Cortex of kidney (tissue), 1 donor: ENCODE measurements at places on chromosomes 3 and 15.

DNA sequence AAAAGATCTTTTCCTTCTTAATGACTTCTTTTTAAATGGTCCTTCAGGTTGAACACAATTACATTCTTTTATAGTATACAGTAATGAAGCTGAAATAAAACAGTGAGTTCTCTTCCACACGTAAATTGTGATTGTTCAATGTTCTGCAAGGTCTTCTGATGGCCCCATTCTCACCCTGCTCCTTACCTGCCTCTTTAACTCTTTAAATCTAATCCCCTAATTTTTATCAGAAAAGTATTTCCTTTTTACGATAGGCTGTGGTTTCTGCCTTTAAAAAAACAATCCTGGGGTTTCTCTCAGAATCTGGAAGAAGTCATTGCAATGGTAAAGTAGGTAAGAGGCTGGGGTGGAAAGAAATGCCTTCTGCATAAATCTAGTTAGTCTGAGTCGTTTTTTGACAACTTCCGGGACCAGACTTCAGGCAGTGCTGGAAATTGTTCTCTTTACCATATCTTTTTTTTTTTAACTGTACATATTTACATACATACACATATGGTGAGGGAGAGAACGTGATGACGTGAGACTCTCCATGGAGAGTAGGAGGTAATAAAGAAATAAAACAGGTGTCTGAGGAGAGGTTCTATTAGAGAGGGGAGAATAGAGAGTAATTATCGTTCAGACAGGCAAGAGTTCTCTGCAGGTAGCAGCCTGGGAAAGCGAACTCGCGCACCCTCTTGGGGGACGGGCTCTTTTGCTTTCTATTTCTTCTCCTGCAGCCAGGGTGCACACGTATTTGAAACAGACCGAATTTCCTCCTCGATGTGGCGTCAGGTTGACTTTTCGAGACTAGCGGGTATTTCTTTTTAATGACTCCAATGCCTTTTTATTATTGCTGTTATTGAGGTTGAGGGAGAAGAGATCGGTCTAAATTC, at the start of gene SIDT1:
TSS of gene SIDT1 (plus strand) at position 730 of the 872 bp plus-strand sequence. CDS start 467 bp downstream, outside the sequence.
- no peak for DNase-seq

DNA sequence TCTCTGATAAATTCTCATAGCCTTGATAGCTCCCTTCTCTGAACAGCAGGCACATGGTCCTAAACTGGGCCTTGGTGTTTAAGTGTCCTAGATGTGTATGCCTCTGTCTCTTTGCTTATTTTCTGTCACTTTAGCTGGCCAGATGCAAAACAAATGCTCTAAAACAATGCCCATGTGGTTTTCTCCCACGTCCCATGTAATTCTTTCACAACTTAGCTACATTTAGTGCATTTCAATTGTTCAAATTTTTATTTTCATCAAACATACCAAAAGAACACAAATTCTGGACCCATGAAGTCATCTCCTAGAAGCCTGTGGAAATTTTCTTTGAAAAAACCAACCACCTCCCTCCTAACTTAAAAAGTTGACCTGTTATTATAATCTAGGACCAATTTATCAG, 491.3 kb upstream of the AGTR1 start:
- DNase-seq: no peak

DNA sequence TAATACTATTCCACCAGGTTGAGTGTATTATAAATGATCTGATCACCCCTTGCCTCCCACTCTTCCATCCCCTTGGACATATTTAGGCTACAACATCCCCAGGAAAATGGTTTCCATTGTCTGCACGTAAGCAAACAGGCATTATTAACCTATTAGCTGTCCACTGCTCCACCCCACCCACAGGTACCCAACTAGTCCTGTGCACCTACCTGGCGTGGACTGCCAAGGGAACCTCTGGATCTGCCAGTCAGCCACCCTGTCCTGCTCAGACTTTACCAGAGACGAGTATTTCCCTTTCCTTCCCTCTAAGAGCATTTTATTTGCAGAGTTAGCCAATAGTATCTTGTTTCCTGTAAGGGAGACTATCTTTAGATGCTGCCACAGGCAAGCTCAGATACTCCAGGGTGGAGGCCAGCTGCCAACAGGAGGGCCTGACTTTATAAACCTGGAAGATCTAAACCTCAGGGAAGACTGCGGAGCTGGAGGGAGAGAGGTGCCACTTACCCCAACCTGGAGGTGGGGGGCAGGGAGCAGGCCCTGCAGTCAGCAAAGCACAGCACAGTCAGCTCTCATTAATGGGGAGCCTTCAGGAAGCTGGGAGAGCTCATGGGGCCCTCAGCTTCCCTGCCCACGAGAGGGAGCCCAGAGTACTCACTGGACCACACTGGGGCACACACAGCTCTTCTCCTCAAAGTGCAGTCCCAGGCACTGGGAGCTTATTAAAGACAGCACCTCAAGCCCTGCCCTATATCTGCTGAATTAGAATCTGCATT, at the start of gene CX3CR1:
TSS of gene CX3CR1 (minus strand) at position 292 of the 773 bp plus-strand sequence. CDS start 13,527 bp downstream, outside the sequence.
- no peak for DNase-seq

GRCh38 chr3:194189243-194189791, 53.4 kb downstream of the HES1 start:
- DNase-seq: no peak

DNA sequence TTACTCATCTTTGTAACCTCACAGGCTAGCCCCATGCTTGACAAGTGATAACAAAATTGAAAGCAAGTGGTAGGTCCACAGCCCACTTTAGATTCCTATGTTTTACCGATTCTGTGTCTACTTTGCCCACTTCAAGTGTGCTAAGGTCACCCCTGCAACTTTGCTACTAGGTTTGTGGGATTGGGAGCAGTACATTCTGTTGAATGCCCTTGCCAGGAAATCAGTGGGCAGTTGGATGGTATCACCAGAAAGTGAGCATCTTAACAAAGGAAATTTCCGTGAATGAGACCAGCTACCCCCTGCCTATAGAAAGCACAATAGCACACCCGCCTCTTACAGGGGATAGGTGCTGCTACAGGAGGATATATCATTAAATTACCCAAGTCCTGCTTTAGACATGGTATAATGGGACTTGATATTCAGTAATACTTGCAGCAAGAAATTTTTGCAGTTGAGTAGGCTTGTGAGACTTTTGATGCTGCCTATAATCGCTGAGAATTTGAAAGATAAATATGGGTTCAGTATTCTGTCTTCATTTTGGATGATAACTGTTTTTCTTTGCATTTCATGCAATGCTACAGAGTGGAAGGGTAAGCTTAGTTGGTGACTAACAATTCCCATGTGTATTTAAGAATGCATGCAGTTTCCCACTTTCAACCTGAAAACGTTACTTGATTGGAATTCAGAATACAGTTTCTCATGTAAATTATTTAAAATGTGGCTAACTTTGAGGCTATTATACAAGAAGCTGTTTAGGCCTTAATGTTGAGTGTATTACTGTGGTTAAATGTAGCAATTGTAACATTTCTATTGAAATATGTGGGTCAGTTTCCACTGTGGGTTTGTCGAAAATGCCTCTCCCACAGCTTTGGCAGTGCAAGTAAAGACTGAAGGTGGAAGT, 9.5 kb downstream of the EBLN2 start:
- DNase-seq: no peak

GRCh38 chr3:180996415-180996932, 6.9 kb upstream of the DNAJC19 start:
- DNase-seq: no peak

- no peak for DNase-seq
Observed at GRCh38 chr3:16031434-16031833, 143.0 kb upstream of the GALNT15 start.

DNA sequence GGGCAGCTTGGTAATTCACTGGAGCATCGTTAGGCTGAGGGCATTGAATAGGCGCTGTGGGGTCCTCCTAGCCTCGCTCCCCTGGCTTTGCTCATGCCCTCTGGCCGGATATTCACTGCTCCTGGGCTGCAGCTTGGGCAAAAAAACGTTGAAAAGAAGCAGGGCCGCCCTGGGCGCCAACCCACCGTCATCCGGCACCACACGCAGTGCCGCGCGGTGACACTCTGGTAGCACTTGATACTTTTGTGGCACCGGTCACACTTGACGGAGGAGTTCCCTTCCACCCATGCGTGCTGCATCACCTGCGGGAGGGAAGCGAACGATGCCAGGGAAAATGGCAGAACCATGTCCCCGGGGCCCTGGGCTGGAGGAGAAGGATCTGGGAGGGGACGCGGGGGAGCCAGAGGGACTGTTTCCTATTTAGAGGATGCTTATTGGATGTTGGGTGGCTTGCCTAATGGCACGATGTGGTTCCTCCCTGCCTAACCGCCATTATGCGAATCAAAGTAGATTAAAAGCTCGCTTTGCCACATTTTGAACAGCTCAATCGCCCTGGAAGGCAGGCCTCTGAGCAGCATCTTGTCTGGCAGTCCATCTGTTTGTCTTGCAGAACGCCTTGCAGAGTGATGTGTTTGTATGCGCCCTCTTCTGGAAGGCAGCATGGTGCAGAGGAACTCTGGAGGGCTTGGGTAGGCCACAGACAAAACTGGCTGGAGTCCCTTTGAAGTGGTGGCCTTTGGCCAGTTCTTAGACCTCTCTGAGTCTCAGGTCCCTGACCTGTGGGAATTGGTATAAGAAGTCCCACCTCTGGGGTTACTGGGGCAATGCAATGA, 93.2 kb downstream of the DGKG start:
- no peak for DNase-seq

- DNase-seq: no peak
Observed at GRCh38 chr15:69092159-69092558, 68.3 kb upstream of the GLCE start.

GRCh38 chr3:128846486-128846891, 32.9 kb upstream of the ACAD9 start:
- DNase-seq: no peak

DNA sequence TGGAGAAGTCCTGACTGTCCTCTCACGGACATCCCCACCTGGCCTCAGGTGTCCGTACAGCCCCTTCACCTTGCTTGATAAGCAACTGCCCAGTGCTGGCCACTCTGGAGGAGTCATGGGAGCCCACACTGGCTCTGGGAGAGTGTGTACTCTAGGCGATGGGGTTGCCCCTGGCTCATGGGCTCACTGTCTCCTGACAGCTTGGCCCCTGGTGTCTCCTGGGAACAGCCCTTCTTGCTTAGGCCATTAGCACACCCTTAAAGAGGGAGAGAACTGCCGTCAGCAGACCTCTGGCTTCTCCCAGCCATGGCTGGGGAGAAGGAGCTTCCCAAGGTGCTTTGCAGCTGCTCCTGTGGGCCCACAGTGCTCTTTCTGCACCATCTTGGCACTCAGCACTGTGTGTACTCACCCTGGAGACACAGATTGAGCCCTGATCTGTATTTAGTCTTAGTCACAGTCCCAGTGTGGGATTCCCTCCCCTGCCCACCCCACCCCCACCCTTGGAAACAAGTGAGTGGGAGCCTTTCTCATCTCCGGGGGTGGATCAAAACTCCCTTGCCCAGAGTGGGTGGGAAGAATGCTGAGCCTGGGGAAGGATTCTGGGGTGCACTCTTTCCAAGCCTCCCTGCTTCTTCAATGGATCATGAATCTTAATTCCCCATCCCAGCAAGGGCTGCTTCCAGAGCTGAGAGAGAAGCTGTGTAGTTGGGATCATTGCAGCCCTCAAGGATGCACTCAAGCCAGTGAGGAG, 83.5 kb upstream of the ADPGK start:
- no peak for DNase-seq

DNA sequence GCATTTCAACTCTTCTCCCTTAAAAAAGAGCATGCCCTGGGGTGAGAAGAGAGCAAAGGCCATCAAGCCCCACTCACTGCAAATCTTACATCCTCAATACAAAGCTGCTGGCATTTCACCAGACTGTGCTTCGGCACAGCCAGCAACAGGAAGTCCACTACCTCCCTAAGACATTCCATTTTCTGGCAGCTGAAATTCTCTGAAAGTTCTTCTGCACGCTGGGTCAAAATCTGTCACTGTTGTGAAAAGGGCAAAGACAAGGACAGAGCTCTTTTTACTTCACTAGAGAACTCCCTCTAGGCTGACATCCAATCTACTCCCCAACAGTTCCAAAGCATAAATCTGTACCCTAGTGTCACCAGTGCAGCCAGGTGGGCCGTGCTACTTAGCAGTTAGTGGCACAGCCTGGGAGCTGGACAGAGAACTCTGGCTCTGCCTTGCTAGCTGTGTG, 6.3 kb downstream of the MTMR10 start:
- DNase-seq: no peak
